Fibroblast of upper back skin (primary cell): ENCODE measurements at places on chromosomes 7 and 10.
A peak's percentile ranks its signal among the peaks of the same experiment; 100 is the strongest.

DNA sequence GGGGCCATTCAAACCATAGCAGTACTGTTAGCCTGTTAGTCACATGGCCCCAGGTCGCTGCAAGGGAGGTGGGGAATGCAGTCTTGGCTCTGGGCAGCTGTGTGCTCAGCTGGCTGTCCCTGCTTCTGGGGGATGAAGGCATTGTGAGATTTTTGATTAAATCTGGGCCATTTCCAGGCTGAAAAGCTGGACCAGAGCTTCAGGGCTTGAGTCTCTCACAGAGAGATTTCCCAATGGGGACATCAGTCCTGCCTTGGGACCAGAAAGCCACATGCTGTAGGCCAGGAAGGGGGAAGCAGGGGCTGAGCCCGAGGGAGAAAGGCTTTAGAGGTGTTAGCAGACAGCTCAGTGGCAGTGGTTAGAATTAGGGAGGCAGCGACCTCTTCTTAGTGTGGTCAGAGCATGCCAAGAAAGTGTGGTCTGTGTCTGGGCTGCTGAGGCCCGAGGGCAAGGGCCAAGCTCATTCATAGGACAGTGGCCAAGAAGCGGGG lies 33.6 kb downstream of the PALD1 start:
- DNase-seq: no peak

- DNase-seq: no peak
These were observed 87.3 kb downstream of the FANK1 start for GRCh38 chr10:125983656-125984055.

DNA sequence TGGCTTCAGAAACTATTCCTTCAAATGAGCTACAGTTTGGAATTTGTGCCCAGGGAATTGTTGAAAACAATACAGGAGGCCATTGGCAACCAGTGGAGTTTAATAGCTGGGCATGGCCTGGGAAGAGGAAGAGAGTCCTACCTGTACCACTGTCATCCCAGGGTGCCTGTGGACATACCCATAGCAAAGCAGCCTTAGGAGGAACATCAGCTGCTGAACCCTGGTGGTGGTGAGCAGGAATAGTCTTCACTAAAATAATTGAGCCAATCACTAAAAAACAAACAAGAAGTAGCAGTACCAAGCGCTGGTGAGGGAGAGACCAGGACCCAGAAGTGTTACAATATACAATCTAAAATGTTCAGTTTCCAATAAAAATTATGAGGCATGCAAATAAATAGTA lies 14.5 kb downstream of the IGFBP1 start:
- DNase-seq: no peak

DNA sequence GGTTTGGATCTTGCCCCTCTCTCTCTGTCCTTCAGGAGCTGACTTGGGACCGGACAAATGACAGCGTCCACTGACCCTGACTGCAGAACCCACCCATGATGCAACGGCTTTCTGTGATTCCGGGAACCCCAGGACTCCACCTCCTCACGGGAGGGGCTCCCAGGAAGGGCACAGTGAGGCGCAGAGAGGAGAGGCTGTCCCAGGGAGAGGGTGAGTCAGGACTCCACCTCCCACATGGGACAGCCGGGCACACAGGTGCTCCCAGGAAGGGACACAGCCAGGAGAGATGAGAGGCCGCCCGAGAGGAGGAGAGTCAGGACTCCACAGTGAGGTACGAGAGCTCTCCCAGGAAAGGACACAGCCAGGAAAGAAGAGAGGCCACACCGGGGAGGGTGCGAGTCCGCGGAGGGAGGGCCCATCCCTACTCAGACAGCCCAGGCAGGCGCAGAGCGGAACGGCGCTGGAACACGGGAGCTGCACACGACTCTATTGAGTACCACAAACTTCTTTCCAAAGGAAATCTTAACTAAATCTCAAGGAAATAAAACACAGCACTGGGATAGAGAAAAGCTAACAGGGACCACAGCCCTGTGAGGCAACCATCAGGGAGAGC lies 162.5 kb downstream of the MAD1L1 start:
- DNase-seq: no peak

DNA sequence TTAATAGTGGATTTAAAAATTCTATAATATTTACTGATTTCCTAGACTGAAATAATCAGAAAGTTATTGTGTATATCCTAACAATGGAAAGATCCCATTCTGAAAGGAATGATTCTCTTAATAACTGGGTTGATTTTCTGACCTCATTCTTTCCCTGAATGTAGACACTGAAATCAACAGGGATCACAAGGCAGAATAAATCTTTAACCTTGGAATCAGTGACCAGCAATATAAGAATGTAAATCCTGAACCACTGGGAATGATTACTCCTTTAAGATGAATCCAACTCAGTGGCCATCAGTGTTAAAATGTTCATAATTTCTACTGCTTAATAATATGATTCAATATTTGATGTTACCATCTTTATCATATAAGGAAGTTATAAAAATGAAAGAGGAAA lies 47.6 kb downstream of the ANKRD26 start:
- DNase-seq: no peak

DNA sequence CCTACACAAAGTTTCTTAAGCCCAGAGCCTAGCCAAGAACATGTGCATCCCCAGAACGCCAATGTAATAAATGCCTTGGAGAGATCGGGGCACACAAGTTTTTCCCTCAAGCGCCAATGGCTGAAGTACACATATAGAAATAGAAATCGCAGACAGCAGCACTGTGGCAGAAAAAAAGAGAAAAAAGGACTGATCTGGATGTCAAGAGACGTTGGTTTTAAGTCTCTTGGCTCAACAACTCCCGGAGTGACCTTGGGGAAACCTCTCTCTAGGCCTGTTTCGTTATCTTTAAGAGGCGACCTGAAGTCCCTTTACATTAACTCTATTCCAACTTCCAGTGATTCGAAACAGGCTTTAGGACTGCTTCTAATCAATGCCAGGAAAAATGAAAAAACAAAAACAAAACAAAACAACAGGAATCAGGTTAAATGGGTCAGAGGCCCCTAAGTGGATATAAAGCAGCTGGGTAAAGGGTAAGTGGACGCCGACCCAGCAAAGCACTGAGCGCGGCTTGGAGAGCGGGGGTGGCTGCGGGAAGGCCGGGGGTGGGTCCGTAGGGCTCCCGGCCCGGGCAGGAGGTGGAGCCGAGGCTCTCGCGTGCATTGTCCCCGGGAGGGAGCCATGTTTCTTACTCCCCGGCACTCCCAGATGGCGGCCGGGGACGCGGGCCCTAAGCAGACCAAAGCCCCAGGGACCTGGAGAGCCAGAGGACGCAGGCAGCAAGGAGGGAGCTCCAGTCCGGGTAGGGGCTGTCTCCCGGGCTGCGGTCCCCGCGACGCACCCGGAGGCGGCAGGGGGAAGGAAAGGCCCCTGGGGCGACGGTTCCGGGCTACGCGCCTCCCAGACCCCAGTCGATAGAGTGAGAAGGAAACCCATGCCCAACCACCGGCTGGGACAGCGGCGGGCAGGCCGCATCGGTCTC lies 757 bp downstream of the EIF3A start:
- DNase-seq: peak; percentile 69

GRCh38 chr10:100872034-100872791 lies 40.5 kb upstream of the SLF2 start:
- DNase-seq: peak; percentile 73

DNA sequence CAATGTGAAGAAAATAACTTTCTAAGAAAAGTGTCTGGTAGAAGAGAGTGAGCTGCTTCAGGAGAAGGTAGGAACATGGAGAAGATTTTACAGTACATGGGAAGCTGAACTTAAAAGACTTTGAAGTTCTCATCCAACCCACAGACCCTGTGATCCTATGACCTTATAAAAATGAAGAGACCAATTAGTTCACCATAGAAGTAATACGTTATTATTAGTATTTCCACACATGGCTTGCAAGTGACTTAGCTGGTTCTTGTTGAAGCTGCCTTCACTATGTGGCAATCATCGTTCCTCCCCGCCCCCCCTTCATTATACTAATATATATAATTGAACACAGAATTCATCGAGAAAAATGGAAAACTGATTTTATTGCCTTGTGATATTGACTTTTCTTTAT lies 129.1 kb downstream of the SND1 start:
- DNase-seq: no peak

- no peak for DNase-seq
These were observed 67.7 kb upstream of the DRGX start for GRCh38 chr10:49463605-49464004.

GRCh38 chr7:33905389-33906032 lies at the start of gene BMPER:
TSS of gene BMPER (plus strand) at chr7:33905539. CDS start at chr7:33905614, 75 bp downstream.
- DNase-seq: peak; percentile 43

- DNase-seq: no peak
These were observed 65.2 kb upstream of the FAM133B start for GRCh38 chr7:92655346-92655884.

DNA sequence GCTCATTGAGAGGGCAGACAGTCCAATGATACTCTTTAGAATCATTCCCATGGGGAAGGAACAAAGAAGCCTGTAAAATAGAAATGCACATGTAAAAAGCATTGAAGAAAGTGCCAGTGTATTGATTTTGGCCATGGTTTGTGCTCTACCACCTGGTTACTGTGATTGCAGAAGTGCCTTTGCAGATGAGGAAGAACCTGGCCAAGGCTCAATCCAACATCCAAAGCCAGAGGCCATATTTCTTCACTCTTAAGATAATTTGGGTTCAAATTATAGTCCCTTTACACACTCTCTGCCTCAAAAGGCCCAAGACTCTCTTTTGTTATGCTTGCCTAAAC lies 122.1 kb downstream of the EGFR start:
- DNase-seq: no peak

DNA sequence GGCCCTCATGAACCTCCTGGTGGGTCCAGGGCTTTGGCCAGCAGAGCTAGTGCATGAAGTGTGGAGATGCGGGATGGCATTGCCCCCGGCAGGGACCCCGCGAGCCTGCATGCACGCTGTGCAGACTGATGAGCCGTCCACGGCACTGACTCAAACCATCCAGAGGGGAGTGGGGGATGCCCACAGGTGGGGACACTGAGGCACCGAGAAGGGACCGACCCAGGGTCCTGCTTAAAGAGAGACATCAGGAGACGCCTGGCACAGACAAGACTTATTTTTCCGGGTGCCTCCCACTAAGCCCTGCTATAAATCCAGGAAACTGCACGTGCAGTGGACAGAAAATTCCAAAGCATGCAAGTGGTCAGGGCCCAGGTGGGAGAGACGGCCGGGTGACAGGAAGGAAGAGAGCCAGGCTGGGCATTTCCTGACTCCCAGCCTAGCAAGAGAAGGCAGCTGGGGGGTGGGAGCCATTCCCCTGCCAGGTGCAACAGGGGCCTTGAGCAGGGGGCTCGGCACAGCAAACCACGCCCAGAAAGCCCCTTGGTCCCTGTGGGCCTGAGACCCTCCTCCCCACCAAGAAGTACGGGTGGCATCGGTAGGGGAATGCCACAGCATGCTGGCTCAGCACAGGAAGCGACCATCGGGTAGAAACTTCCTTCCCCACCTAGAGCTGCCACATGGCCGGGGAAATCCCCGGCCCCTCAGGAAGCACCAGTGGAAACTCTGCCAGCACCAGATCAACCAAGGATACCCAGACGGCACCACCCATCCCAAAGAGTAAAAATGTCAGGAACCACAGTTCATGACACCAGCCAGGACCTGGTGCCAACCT lies 91.5 kb downstream of the FOXL3 start:
- DNase-seq: no peak

DNA sequence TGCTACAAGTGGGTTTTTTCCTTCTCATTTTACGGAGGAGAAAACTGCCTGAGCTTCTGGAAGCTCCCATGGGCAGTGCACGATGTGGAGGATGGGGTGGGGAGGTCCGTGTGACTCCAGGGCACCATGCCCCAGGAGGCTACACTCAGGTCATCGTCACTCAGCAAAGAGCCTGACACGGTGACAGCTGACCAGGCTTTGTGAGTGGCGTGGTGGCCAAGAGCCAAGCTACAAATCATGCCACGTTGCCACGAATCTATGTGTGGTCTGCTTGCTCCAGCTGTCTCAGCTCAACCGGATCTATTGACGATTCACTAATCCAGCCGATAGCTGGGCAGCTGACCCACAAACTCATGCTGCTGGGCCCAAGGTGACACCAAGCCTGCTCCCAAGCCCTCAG lies 27.6 kb upstream of the C10orf71 start:
- DNase-seq: no peak

DNA sequence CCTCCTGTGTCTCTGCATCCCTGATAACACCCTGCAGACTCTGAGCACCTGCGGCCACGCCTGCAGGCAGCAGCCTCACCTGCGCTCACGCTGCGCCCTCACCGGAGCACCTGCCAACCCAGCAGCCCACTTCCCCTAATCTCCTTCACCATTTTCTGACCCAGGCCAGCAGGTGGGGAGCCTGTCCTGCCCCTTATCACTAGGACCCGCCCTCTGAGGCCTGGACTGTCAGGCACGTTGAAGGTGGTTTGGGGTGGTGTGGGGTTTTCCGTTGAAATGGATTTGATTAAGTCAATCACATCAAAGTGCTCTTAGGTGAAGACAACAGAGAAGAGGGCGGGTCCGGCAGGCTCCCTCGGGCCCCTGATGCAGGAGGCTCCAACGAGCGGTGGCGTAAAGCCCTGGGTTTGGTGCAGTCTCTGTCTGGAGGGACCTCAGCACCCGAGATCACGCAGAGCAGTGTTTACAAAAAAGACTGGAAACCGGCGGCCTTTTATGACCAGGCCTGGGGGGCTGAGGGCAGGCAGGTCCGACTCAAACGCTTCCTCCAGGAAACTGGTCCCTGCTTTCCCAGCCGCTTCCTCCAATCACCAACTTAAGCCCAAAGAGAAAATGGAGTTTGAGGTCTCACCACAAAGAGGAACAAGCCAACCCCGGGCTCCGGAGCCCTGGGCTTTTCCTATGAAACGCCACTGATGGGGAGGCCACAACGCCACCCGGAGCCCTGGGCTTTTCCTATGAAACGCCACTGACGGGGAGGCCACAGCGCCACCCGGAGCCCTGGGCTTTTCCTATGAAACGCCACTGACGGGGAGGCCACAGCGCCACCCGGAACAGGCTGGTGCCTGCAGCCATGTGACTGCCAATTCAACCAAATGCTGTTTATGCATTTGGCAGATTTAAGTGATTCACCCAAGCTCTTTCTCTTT lies 45.5 kb downstream of the DPYSL4 start:
- DNase-seq: no peak

DNA sequence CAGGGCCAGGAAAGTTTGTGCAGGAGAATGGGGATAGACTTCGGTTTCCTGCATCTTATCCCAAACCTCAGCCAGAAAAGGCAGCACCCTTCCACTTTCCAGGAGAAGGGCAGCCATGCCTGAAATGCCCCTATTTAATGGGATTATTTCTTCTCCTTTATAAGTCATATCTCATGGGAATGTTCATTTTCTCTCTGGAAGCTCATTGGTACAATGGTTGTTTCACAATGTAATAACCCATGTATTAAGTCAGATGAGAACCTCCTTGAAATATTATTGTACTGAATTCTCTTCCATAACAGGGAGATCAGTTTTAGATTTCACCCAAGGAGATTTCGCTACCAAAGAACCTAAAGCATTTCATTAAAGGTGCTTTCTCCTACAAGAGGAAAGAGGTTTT lies 457.5 kb downstream of the KCNMA1 start:
- peak; percentile 26 for DNase-seq

- peak; percentile 39 for DNase-seq
These were observed 951.6 kb downstream of the ANKRD7 start for GRCh38 chr7:119175911-119176627.

GRCh38 chr10:13102002-13102794 lies 2.2 kb downstream of the OPTN start:
- no peak for DNase-seq

- no peak for DNase-seq
These were observed 61.2 kb upstream of the ODAD2 start for GRCh38 chr10:28060031-28060607.
